ENCODE measurements at places on chromosomes 4 and X.
A peak's percentile ranks its signal among the peaks of the same experiment; 100 is the strongest.

DNA sequence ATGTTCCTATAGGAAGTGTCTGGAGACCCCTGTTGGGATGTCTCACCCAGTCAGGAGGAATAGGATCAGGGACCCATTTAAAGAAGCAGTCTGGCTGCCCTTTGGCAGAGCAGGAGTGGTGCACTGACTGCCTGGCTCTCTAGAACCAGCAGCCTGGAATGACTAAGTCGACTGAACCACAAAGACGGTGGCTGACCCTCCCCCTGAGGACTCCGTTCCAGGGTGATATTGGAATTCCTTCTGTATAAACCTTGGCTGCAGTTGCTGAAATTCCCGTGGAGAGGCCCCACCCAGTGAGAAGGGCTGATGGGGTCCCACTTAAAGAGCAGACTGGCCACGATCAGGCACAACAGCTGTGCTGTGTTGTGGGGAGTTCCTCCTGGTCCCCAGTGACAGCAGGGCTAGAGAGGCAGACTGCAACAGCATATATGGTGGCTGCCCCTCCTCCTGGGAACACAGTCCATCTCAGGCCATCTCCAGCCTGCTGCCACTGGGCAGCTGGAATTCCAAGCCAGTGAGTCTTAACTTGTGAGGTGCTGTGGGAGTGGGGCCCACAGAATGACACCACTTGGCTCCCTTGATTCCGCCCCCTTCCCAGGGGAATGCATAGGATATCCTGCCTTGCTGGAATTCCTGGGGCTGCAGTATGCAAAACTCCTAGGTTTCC lies 41.8 kb upstream of the RLIM start:
- no peak overlapping the region for H3K27ac ChIP-seq
- H3K4me1 ChIP-seq = no peaks in the 10 kb centered on the region
- H3K36me3 ChIP-seq = no peaks in the 10 kb centered on the region
- peak; percentile 27 for DNase-seq

GRCh38 chr4:152356428-152357034 lies 179.4 kb downstream of the FBXW7 start:
- no peak overlapping the region for H3K27ac ChIP-seq
- DNase-seq = peak; percentile 21
- H3K36me3 ChIP-seq = no peaks in the 10 kb centered on the region
- no peaks in the 10 kb centered on the region for H3K27me3 ChIP-seq

DNA sequence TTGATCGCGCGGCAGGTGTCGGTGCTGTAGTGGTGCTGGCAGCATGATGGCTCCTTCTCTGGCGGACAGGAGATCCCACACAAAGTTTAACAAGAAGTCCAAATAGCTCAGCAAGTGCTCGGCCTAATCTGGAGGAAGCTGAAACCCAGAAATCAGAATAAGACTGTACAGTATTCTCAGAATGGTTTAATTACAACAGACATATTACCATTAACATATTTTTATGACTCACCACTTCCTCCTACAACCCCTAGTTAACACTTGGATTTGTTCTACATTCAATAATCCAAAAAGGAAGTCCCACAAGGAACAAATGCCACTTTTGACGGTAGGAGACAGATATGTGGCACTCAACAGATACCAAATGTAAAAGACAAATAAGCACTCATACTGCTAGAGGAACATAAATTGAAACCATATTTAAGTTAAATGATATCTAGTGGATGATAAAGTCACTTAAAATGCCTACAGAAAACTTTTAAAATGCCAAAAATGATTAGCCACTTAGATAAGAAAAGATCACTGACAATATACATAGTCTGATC lies 91.2 kb downstream of the HUWE1 start:
- DNase-seq = no peak
- peaks cover 23% of the 10 kb centered on the region for H3K36me3 ChIP-seq
- peaks cover 3% of the 10 kb centered on the region for H3K4me1 ChIP-seq
- peaks cover 4% of the 10 kb centered on the region for H3K27me3 ChIP-seq
- no peak overlapping the region for H3K4me3 ChIP-seq

DNA sequence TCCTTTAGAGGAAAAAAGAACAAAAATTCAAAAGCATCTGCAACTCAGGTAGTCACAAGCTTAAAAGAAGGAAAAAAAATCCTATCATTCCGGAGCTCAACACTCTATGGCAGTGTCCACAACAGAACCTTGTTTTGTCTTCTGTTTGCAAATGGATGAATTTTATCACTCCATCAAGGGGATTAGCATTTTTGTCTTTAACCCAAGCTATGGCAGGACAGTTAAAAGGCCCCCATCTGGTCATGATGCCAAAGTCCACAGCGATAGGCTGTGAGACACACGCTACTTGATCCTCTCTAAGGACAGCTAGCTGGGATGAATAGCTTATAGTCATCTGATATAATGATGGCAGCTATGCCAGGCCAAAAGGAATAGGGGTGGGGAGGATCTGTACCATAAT lies 16.6 kb downstream of the AMER1 start:
- H3K36me3 ChIP-seq = peaks cover 12% of the 10 kb centered on the region
- DNase-seq = no peak
- H3K27me3 ChIP-seq = no peaks in the 10 kb centered on the region
- no peak overlapping the region for H3K27ac ChIP-seq

GRCh38 chrX:16444353-16444752 lies 205.6 kb upstream of the S100G start:
- no peak overlapping the region for H3K27ac ChIP-seq
- no peaks in the 10 kb centered on the region for H3K27me3 ChIP-seq
- no peak overlapping the region for H3K4me3 ChIP-seq
- H3K4me1 ChIP-seq = no peaks in the 10 kb centered on the region
- no peaks in the 10 kb centered on the region for H3K36me3 ChIP-seq
- peak; percentile 89 for DNase-seq

DNA sequence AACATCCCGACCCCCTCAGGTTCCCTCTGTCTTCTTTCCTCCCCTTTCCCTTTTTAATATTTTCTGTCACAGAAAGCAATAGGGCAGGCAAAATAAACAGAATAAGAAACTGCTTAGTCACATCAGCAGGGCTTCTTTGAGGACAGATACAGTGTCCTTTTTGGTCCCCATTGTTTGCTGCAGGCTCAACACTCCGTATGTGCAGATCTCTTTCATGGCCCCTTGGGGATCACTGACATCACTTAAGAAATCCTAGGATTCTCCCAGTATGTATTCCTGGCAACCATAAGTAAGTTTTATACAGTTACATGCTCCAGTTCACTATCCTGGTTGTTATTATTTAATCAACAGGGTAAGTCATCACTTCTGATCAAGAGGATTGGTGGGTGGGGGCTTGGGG lies 448.0 kb downstream of the NKX6-1 start:
- DNase-seq = no peak
- H3K4me3 ChIP-seq = no peak overlapping the region
- H3K4me1 ChIP-seq = no peaks in the 10 kb centered on the region
- H3K27me3 ChIP-seq = no peaks in the 10 kb centered on the region
- no peak overlapping the region for H3K27ac ChIP-seq

All from IMR-90 (cell line).